ENCODE measurements at places on chromosomes 1 and 21.

DNA sequence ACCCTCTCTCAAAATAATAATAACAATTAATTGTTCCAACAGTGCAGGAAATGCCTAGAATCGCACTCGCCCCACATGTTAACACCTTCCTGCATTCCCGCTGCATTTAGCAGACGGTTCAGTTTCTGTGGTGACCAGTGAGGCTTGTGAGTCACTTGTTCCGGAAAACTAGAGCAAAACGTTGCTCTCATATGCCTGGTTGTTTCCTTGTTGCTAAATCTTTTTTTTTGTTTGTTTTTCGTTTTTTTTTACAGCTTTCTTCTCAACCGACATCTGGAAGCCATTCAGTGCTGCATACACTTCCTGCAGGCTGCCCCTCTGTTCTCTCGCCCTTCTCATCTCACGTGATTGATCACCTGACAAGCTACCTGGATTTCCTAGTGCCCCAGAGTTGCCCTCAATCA, 56.9 kb upstream of the TMPRSS2 start:
- DNase-seq: peak; percentile 27

DNA sequence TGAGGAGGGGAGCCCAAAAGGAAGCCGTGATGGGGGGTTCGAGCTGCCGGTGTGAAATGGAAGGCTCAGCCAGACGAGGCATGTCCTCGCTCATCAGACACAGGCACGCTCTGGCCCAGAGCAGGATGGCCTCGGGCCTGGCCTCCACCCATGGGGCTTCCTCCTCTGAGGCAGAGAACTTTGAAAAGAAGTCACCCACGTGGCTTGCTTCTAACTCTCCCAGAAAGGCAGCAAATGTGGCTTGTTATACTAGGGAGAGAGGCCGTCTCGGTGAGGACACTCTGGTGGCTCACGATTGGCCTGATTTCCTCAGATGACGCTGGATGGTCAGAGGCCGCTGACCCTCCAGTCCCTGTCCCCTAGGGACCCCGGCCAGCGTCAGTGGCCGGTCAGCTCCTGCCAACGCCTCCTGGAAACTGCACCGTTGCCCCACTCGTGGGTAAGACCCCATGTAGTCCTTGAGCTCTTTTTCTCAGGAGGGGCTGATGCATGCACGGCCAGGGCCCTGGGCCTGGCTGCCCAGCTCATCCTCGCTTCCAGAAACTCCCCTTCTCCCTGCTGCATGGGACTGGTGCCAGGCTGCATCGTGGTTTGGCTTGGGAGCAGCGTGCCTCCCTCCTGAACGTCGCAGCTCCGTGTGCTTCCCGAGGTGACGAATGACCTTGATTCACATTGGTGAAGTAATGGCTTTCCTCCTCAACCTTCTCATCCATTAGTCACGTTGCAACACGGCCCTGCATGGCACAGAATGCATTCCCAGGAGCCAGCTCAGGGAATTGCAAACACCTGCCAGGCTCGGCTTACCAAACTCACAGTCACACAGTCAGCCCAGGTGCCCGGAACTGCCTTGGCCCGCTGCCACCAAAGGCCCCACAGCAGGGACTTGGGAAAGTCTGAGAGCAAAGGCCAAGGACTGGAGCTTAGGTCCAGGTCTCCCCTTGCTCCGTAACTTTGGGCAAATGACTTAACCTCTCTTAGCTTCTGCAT, 58.8 kb downstream of the TOMM20 start:
- no peak for DNase-seq

GRCh38 chr1:198598796-198599321, 40.0 kb upstream of the PTPRC start:
- DNase-seq: no peak

GRCh38 chr1:170929835-170930554, 5.3 kb upstream of the MROH9 start:
- DNase-seq: peak; percentile 37

GRCh38 chr1:42943166-42943565, 15.5 kb downstream of the SLC2A1 start:
- peak; percentile 74 for DNase-seq

- no peak for DNase-seq
Measured at GRCh38 chr1:205585169-205585834, 46.5 kb downstream of the ELK4 start.

Data from suppressor macrophage (primary cell).